Coronary artery (tissue), 2 donors: ENCODE measurements at places on chromosomes 3 and 15.

GRCh38 chr15:66417736-66418135 lies 31.0 kb downstream of the MAP2K1 start:
- no peak for DNase-seq

- DNase-seq = no peak
Measured at GRCh38 chr3:31571325-31571724, 38.6 kb downstream of the STT3B start.

DNA sequence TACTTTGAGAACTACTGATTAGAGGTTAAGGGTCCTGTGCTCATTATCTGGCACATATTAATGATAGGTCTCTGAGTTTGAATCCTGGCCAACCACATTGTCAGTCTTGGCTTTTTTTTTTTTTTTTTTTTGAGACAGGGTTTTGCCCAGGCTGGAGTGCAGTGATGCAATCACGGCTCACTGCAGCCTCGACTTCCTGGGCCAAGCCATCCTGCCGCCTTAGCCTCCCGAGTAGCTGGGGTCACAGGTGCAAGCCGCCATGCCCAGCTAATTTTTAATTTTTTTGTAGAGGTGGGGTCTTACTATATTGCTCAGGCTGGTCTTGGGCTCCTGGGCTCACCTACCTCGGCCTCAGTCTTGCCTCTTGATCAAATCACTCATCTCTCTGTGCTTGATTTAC lies 547 bp upstream of the PCCB start:
- no peak for DNase-seq

- no peak for DNase-seq
Measured at GRCh38 chr3:50147447-50147846, 7.7 kb upstream of the SEMA3F start.

DNA sequence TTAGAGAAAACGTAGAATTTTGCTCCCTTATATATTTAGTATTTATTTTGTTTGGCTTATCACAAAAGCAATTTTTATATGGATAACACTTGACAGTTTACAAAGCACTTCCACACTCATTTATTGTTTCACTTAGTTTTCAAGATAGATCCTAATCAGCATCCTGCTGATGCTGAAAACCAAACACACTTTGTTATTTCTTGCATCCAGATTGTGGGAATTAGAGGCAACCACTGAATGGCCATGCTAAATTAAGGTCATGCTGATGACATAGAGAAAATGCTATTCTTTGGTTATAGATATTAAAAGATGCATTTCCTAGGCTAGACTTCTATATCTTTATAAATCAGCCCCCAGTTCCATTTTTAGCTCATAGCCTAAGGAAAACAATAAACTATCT lies 474.1 kb upstream of the KCNMB2 start:
- no peak for DNase-seq

DNA sequence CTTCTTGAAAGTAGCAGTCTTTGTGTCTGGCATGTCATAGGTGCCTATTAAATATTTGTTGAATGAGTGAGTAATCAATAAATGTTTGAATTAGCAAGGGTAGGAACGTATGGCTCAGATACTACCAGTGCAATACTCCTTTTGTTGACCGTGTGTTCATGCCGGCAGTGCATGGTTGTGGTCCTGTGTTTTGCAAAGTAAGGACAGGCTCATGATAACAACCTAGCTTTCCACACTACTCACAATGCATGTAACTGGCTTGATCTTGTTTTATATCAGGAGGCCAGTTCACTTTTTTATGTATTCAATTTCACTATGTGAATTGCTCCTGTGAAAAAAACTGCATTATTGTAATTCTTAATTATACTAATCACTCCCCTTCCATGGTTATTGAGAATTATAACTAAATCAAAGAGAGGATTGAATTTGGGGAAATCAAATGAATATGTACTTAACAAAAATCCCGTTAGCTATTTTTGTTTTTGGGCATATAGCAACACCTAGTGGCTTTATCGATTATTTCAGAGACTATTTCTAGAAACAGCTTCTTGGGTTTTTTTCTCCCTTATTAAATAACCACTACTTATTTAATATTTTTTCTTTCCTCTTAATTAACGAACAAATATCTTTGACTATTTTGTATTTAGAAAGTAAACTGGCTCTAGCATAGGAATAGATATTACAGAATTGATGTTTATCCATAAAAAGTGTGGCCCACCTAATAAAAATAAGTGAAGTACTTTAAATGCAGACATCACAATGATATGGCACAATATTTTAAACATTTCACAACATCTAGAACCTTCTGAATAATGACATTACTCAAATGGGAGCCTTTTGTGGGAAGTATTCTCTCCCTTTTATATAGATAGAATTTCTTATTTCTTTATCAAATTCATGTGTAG lies 218.5 kb downstream of the BBX start:
- DNase-seq = no peak

DNA sequence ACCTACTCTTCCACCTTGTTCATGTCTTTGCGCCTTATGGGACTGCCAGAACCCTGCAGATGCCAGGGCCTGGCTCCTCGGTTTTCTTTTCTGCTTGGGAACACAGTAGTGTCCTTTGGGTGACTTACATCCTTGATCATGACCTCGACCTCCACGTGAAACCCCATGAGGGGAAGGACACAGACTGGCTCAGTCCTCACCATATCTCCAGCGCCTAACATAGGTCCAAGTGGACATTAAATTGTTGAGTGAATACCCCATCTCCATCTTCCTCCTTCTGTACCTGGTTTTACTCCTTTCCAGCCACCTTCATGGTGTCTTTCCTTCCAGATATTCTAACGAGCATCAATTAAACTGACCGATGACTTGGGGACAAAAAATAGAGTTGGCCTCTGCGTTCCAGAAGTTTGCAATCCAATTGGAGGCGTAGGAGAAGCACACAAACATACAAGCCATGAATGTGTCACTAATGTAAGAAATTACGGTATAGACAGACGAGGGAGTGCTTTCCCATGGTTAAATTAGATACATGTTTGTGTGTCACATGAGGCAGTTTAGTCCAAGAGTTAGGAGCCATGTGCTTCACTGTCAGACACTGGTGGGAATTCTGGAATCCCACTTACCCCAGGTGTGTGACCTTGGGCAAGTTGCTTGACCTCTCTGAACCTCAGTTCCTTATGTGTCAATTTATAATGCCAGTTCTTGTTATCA lies 907 bp upstream of the HERC1 start:
- no peak for DNase-seq

- DNase-seq = no peak
Measured at GRCh38 chr3:67292356-67293121, 294.4 kb downstream of the KBTBD8 start.

DNA sequence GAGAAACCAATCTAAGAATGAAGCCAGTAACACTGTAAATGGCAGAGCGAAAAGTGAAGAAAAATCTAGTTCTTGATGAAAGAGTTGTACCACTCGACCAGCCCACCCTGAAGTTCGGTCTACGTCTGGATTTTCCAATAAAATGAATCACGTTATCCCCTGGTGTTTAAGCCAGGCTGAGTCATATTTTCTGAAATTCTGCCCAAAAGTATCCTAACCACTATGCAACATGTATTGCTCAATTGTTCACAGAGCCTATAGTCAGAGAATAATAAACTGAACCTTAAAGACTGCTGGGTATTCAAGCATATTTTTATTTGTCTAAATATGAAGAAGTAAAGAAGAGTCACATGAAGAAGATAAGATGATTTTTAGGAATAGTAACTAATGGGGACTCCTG lies 245.7 kb downstream of the FGF12 start:
- no peak for DNase-seq

DNA sequence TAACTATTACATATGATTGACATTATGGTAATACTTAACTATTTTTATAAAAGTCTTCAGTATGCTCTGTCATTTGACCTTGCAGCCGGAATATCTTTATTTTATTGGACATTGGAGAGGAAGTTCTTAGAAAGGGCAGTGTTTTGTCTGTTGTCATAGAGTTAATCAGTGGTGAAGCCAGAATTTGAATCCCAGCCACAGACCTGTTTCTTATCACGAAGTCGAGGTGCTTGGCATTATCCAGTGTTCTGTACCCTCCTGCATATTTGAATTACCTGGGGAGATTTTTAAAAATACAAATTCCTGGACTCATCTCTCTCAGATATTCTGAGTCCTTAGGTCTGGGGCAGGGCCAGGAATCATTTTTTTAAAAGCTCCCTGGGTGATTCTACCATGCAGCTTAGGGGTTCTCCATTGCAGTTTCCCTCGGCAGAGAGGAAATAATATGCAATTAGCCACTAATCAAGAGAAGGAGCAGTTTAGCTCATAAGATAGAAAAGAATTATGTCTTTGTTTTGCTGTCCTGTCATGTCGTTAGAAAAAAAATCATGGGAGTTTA lies 195.6 kb upstream of the CFAP20DC start:
- DNase-seq = no peak

DNA sequence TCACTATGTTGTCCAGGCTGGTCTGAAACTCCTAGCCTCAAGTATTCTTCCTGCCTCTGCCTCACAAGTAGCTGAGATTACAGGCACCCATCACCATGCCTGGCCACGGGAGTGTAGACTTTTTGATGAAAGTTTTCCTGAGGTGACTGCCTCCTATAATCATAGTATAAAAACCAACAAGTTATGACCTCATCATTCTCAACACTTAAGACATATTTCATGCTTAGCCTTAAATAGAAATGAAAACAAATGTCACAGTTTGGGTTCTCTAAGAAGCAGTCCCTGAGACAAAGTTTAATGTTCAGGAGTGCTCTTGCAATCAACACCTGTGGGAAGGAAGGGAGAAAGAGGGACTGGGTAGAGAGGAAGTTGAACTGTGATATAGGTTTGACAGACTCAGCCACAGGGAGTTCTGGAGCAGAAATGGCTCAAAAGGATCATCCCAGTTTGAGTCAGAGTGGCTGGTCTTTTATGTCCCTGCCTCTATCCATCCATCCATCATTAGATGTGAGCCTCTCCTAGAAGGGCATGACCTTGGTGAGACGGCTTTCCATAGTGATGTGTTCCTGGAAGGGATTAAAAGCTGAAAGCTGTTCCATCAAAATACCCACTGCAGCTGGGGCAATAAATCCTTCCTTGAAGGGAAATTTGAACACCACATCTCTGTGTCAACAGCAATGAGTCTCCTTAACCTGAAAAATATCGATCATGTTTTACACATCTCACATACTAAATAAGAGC lies 16.2 kb upstream of the ABHD5 start:
- no peak for DNase-seq

DNA sequence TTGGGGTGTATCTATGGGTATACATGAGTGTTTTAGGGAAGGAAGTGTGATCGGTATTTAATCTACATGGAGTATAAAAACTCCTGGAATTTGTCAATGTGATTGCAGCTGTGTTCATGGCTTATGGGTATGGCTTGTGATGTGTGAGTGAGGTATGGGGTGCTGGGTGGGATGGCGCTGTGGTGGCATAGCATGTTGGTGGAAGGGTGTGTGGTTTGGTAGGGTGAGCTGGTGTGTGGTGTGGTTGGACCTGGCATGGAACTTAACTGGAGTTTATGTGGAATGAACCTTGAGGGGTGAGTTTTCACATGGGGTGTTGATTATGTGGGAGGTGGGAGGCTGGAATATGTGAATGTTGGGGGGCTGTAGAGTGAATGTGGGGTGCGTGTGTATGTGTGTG lies 492 bp upstream of the MOBP start:
- no peak for DNase-seq

- DNase-seq = no peak
Measured at GRCh38 chr3:39531665-39532064, 64.2 kb downstream of the MOBP start.

GRCh38 chr3:180036671-180037455 lies at the start of gene PEX5L:
TSS of gene PEX5L (minus strand) at chr3:180036937. CDS start at chr3:180036599, 338 bp downstream.
- DNase-seq = no peak

DNA sequence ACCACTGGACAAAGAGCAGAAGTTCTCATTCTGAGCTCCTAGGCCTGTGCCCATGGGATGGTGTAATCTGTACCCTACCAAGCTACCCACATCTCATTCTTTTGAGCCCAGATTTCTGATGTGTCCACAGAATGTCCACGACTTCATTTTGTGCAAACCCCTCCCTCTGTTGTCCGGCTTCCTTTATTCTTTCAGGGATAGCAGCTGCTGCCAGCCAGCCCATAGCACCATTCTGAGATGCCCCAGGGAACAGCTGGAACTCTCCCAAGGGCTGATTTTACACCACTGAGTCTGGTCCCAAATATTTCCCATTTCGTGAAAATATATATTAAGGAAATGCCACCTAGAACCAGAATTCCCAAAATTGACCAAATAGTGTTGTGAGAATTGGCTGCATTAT lies 236.6 kb downstream of the SATB1 start:
- DNase-seq = no peak

GRCh38 chr3:13022348-13023234 lies 50.6 kb downstream of the IQSEC1 start:
- peak; percentile 87 for DNase-seq

GRCh38 chr15:26231096-26231495 lies 368.0 kb upstream of the ATP10A start:
- no peak for DNase-seq

- no peak for DNase-seq
Measured at GRCh38 chr3:157374933-157375332, 61.7 kb upstream of the PTX3 start.

- no peak for DNase-seq
Measured at GRCh38 chr3:13671482-13672233, 122.7 kb downstream of the FBLN2 start.

GRCh38 chr3:171108066-171108465 lies 81.5 kb upstream of the SLC2A2 start:
- no peak for DNase-seq

- peak; percentile 16 for DNase-seq
Measured at GRCh38 chr15:101463270-101463669, 26.2 kb downstream of the PCSK6 start.

DNA sequence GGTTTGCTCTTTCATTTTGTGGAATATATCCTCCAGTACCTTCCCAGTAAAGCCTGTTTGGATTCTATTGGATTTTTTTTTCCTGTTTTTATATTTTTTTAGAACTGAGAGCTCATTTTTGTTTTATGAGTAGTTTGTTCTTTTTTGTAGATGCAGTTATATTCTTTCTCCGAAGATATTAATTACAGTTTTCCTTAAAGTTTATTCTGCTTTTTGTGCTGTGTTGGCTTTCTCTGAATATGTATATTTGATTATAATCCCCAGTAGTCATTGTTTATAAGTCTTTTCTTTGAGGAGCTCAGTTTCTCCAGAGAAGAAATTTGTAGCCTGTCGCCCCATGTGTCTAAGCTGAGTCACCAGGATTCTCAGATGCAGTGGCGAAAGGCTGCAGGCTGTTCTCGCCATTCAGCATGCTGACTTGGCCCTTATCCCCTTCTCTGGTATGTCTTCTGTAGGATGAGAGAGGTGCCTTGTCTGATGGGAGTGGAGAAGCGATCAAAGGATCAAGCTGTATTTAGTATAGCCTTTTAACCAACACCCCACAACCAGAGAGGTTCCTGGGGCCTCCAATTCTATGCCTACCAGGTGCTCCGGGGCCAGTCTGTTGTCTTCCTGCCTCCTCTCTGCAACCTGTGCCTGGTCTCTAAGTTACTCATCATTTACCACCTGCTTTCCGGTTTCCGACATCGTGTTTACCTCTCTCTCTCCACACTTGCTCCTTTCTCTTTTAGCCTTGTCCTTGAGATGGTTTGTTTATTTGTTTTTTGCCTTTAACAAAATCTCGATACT lies 31.7 kb upstream of the MFSD1 start:
- DNase-seq = no peak

DNA sequence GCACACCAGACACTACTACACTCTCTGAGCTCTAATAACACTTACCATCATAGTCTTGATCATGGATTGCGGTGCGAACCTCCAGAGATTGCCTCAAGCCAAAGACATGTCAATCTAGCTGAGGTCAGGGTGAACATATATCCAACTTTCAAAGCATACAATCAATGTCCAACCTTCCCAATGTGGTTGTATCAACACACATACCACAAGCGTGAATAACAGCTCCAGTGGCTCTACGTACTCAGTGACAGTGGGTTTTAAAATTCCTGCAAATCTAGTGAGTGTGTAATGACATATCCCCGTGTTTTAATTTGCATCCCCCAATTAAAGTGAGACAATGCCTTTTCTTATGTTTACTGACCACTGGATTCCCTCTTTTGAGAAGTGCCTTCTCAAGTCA lies 29.6 kb downstream of the SFMBT1 start:
- DNase-seq = no peak
